ENCODE measurements at places on chromosomes 16 and 17. TPM values are rescaled to one million over a fixed set of nuclear protein-coding genes. Genes with fewer than 3 reads are reported as not detected.

The MT1H gene
- not detected for total RNA-seq

The GNAO1 gene
- total RNA-seq = not detected

The TBC1D3K gene
- total RNA-seq = not detected

The KRT26 gene
- total RNA-seq = not detected

The CNP gene
- total RNA-seq = 127 TPM

The GDPD3 gene
- total RNA-seq = 1.8 TPM

The ALKBH5 gene
- total RNA-seq = 116 TPM

The TBC1D3C gene
- not detected for total RNA-seq

The TNRC6C gene
- 2.5 TPM for total RNA-seq
